ENCODE measurements at places on chromosomes 1 and 21.

DNA sequence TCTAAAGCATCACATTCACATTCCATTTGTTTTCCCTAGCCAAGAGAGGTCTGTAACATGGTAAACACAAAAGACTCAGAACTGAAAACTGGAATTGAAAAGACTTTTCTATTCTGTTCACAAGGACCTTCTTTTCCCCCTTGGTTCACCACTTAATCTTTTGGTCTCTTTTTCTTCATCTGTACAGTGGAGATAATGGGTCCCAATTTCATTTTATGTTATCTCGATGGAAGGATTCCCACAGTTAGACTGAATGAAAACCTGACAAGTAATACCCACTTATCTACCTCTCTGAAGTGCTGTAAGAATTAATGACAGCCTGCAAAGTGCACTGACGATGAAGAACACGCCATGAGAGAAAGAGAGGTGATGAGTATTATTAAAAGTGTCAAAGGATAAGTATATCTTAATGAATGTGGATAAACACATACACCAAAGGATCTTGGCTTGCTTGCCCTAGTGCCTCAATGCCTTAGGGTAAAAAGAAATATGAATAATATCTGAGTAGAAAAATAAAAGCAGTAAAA, 71.5 kb downstream of the CYYR1 start:
- DNase-seq = no peak

GRCh38 chr1:30905916-30906620, 2.5 kb downstream of the SDC3 start:
- no peak for DNase-seq

DNA sequence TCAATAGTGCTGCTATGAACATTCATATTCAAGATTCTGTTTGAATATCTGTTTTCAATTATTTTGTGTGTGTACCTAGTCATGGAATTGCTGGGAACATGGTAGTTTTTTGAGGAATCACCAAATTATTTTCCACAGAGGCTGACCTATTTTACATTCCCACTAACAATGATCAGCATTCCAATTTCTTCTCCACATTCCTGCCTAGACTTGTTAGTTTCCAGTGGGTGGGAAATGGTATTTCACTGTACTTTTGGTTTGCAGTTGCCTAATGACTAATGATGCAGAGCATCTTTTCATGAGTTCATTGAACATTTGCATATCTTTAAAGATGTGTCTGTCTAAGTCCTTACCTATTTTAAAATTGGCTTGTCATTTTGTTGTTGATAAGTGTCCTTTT, 1182.6 kb upstream of the B3GALT2 start:
- DNase-seq = no peak

- no peak for DNase-seq
Measured at GRCh38 chr1:238242181-238242580, 351.5 kb upstream of the ZP4 start.

DNA sequence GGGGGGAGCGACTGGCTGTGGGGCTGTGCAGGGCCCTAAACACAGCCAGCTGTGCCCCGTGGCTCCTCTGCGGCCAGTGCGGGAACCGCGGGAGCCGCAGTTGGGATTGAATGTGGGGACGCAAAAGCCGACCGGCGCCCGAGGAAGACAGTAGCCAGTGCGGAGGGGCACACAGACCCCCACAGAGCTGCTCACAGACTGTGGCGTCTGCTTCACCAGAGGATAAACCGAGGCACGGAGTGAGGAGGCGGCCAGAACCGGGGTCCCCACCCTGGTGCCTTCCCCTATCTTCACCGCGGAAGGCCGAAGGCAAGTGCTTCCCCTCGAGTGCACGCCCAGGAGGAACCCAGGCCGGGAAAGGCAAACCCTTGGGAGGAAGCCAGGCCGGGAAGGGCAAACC, 8.7 kb upstream of the TMEM52 start:
- DNase-seq = no peak

DNA sequence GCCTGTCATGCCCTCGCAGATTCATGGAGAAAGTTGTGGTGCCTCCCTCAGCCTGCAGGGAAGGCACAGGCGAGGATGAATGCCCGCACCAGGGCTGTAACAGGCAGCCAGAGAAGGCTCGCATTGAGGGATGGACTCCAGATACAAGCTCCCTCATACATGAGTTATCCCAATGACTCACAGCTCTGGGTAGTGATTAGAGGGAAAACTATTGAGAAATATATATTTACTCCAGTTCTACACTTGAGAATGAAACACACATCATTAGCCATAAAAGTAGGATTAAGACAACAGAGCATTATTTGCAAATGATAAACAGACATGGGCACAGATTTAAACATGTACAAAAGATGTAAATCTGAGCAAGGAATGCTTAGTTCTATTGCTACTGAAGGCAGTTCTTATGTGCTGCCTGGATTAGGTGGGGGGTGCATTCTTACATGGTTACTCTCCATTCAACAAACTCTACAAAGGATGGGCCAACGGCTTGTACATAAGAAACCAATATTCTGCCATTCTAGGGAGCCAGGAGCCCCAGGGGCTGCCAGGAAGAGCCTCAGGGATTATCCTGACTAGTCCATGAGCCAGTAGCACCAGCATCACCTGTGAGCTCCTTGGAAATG, 97.9 kb downstream of the CSMD2 start:
- DNase-seq = no peak

- DNase-seq = no peak
Measured at GRCh38 chr1:236502972-236503639, 20.7 kb upstream of the LGALS8 start.

DNA sequence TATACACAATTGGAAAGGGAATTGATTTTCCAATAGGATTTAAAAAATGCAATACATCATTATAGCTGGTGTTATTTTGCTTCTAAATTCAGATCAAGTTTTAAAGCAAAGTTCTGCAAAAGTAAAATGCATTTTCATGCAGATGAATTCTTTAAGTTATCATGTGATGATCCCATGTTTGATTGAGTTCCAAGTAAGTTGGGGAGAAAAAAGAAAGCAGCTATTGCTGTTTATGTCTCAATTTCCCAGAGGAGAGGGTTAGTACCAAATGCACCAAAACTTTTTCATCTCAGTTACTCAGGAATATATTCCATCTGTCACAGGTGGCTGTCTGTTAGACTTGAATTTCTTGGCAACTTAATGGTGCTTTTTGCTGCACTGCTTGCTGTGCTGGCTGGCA, 29.7 kb downstream of the HSPA13 start:
- DNase-seq = no peak

DNA sequence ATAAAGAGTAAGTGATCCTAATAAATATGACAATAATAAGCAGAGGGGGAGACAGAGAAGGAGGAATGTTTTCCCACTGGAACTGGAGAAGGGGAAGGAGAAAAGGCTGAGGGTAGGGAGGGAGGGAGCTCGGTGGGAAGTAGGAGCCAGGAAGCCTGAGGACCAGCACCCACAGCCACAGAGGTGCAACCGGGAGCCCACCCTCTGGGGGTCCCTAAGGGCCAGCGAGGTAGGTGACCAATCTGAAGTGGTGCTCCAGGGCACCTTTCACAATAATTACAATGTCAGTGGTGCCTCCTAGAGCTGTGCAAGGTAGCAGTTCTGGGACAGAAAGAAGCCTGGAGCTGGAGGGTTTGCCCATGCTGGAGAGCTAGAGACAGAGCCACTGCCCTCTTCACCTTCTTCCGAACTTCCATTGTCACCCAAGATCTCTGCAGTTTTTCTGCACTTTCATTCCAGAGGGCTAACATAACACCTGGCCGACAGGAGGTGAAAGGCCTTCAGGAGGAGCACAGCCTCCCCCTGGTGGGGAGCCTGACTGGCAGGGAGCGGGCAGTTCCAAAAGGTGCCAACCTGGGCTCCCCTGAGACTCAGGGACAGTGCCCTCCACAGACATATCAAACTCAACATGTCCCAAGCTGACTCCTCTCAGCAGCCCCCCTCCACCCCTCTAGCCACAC, 4.1 kb upstream of the AHCYL1 start:
- DNase-seq = no peak

DNA sequence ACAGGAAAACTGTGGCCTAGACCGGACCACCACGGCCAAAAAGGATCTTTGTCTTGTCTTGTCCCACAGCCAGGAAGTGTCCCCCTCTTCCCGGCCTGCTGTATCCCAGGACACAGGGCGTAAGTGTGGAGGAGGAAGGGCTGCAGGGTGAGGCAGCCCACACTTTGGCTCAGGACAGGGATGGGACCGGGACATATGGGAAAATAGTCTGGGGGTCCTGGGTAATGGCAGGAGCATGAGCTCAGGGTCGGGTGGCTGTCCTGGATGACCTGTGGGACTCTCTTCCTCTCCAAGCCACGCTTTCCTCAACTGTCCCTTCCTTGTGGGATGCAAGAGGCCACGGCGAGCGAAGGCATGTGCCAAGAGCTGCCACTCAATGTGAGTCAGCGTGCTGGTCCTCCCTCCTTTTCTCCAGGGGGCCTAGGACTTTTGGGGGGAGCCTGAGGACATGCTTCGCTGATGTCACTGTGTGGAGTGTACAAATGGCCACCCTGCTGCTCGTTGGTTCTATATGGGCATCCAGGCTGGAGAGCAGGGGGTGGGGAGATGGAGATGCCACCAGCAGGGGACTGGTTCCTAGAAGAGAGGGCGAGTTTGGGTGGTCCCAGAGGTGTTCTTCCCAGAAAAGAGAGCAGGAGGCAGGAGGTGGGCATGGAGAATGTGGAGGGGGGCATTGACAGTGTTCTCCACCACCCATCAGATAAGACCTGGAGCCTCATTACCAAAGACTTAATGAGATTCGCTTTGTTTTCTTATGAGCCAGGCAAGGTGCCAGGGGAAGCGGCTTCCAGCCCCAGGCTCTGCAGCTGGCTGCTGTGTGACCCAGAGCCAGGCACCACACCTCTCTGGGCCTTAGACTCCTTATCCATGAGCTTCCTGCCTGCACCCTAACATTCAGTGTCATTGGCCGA, 11.5 kb upstream of the PADI1 start:
- DNase-seq = no peak

- no peak for DNase-seq
Measured at GRCh38 chr1:7050751-7051665, 265.8 kb downstream of the CAMTA1 start.

DNA sequence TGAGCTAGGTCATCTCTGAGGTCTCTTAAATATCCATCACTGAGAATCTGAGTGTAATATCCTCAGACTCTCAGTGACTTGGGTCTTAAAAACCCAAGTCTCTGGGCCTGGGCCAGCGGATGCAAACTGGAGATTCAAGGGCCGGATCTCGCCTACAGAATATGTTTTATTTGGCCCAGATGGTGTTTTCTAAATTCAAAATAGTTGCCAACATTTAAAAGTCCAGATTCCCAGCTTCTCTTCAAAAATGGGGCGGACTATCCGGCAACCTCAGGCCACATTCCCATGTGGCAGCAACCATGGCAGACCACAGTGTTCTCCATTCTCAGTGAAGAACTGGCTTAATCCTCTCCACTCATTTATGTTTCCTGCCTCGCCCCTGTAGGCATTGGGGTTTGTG, 12.7 kb upstream of the HEYL start:
- no peak for DNase-seq

GRCh38 chr21:39659070-39659815, 46.5 kb downstream of the B3GALT5 start:
- DNase-seq = no peak

- no peak for DNase-seq
Measured at GRCh38 chr1:167344615-167345385, 124.1 kb downstream of the POU2F1 start.

DNA sequence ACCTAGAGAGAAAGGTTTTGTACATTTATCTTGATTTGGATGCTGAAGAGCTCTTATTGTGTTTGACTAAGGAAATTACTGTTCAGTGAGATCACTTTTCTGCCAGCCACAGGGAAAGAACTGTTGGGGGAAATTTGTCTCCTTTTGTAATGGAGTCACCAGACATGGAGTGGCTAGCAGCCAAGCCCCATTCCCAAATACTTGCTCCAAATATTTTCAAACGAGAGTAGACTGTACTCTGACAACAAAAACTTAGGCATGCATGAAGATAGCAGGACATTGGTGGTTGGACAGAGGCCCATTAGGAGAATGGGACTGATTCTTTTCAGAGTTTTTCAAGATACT, 21.1 kb downstream of the IPO9 start:
- no peak for DNase-seq

- no peak for DNase-seq
Measured at GRCh38 chr1:177923441-177923840, 46.4 kb downstream of the SEC16B start.

GRCh38 chr1:227942716-227943261, 4.9 kb downstream of the WNT9A start:
- no peak for DNase-seq

GRCh38 chr1:242189591-242189990, 190.7 kb upstream of the MAP1LC3C start:
- DNase-seq = no peak

- DNase-seq = no peak
Measured at GRCh38 chr1:8483586-8483985, 165.7 kb downstream of the SLC45A1 start.

- peak; percentile 24 for DNase-seq
Measured at GRCh38 chr1:214332946-214333798, 52.2 kb downstream of the SMYD2 start.

DNA sequence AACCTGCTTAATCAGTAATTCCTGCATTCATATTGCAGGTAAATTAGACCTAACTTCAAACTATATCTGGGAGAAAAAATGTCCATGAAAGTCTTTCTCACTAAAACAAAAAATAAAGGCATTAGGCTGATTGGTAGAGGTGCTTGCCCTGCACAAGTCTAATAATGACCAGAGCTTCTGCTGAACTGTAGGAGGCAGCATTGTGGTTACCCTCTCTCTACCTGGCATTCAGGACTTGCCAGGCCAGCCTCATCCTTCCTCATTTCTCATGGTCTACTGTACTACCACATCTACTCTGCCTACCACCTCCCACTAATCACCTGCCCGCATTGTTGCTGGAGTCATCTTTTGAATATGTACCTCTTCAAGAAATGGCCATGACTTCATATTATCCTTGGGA, 60.8 kb upstream of the KRTAP11-1 start:
- no peak for DNase-seq

GRCh38 chr1:93056214-93056613, 22.9 kb upstream of the MTF2 start:
- DNase-seq = no peak

DNA sequence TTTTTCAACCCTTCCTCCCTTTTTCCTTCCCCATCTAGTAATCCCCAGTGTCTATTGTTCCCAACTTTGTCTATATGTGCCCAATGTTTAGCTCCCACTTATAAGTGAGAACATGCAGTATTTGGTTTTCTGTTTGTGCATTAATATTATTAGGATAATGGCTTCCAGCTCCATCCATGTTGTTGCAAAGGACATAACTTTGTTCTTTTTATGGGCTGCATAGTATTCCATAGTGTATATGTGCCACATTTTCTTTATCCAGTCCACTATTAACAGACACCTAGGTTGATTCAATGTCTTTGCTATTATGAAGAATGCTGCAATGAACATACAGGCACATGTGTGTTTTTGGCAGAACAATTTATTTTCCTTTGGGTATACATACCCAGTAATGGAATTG, 121.0 kb upstream of the C1orf105 start:
- no peak for DNase-seq

GRCh38 chr1:41414296-41414695, 53.1 kb downstream of the FOXO6 start:
- no peak for DNase-seq

- no peak for DNase-seq
Measured at GRCh38 chr1:201183209-201183608, 7.4 kb upstream of the IGFN1 start.

GRCh38 chr1:151801846-151802245, 3.4 kb downstream of the LINGO4 start:
- DNase-seq = no peak

Measured in naive thymus-derived CD8-positive, alpha-beta T cell (primary cell).